NCI-H510A treated with DMSO at 0.1 percent for 48 hours (cell line): ENCODE measurements at places on chromosomes 3 and 15.

DNA sequence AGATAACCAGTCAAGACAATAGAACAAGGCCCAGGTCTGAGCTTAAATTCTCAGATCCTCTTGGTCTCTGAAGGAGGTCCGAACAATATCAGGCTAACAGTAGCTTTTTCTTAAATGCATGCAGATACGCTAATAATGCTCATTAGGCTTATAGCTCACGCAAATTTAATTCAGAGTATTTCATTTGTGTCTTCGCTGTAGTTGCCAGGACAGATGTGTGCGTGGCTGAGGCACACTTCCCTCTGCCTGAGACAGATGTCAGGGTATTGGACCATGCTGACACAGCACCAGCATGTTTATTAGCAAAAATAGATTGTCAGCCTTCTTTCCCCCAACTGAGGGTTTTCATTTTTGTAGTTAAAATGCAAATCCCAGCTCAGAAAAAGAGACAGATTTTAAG lies 102.9 kb upstream of the BFSP2 start:
- no peak for DNase-seq

- DNase-seq: no peak
Measured at GRCh38 chr3:111700054-111700453, 104.9 kb upstream of the ZBED2 start.

DNA sequence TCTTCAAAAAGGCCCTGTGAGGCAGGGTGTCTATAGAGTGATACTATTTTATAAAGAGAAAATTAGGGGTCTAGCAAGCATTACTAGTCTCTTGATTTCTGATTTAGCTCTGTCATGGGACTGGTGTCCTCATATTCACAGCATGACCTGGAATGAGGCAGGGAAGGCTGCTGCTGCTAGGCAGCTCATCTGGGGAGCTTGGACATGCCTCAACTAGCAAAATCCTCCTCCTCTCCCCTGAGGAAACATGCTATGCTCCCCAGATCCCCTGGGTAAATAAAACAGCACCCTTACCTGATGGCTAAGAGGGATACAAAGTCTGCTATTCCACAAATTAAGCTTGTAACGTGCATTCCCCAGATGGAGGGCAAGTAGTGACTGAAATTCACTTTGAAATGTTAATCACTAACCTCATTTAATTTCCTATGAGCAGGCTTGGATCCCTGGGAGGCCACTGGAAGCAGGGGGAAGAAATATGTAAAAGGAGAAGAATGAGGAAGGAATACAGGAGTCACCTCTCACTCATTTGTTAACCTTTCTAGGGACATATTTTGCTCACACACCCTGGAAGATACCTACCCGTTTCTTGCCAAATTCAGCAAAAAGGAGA lies 709.4 kb downstream of the SQOR start:
- no peak for DNase-seq

DNA sequence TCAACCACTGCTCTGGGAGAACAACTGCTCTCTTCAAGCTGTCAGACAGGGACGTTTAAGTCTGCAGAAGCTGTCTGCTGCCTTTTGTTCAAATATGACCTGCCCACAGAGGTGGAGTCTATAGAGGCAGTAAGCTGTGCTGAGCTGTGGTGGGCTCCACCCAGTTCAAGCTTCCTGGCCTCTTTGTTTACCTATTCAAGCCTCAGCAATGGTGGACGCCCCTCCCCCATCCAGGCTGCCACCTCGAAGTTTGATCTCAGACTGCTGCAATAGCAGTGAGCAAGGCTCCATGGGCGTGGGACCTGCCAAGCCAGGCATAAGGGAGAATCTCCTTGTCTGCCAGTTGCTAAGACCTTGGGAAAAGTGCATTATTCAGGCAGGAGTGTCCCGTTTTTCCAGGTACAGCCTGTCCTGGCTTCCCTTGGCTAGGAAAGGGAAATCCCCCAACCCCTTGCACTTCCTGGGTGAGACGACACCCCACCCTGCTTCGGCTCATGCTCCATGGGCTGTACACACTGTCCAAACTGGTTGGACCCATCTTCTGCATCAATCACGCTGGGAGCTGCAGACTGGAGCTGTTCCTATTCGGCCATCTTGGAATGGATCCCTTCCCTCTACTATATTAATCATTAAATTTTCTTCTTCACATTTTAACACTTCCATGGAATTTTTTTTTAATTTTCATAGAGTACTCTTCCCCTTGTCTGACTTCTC lies 167.0 kb upstream of the UBE2E2 start:
- DNase-seq: no peak

DNA sequence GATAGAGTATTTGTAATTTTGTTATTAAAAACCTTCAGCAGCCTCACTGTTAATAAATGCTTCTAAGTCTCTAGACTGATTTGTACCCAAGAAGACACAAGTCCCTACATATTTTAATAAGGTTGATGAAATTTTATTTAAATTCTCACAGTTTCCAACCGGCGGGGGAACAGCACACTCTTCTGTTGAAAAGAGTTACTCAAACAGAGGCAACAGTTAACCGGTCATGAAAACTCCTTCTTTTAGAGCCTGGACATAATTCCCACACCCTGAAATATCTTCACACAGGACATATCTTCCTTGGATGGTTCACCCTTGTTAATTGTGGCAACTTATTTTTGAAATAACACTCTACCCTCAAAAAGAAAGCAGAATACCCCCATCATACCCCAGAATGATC lies 278.8 kb downstream of the FOXP1 start:
- DNase-seq: peak; percentile 23

GRCh38 chr3:182597621-182598041 lies 195.7 kb upstream of the ATP11B start:
- DNase-seq: no peak

DNA sequence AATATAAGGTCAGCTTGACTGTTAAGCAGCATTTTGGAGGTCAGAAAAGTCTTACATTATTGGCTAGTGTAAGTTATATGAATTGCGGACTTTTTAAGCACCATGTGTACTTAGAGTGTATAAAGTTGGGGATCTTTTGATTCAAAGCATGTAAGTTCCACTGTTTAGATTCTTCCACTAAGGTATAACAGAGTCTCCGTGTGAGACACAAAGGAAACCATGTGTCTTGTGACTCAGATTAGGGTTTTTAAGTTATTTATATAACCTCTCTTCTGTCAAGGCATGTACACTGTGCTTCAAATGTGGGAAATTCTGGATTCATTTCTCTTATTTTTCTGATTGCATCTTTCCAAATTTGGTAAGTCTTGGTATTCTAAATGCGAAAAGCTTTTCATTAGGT lies 143.5 kb upstream of the SOX2 start:
- DNase-seq: no peak

DNA sequence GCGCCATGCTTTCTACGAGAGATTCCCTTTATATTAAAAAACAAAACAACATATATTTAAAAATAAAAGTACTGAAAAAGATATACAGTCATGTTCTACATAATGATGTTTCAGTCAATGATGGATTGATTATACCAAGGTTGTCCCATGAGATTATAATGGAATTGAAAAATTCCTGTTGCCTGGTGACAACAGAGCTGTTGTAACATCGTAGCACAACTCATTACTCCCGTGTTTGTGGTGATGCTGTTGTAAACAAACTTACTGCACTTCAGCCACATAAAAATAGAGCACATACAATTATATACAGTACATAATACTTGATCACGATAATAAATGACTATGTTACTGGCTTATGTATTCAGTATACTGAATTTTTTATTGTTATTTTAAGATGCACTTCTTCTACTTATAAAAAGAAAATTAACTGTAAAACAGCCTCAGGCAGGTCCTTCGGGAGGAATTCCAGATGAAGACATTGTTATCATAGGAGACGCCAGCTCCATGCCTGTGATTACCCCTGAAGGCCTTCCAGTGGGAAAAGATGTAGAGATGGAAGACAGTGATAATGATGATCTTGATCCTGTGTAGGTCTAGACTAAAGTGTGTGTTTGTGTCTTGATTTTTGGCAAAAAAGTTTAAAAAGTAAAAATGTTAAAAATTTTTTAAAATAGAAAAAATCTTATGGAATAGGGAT lies 11.7 kb downstream of the CCR1 start:
- no peak for DNase-seq

GRCh38 chr3:107796791-107797190 lies 274.0 kb downstream of the BBX start:
- no peak for DNase-seq

DNA sequence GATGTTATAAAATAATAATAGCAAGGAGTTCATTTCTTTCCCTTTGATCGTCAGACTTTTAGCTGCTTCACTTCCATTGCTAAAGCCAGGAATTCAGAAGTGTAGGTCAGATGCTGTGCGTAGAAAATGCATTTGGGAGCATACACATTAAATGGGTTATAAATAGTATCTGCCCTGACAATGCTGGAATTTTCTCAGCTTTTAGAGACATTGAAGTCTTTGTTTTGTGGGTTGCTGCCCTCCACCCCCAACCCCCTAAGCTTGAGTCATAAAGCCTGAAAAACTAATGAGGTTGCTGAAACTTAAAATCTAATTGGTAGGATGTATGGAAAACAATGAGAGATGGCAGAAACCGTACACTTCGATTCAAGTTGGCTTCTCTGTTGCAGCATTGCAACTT lies 81.9 kb downstream of the MITF start:
- DNase-seq: no peak

DNA sequence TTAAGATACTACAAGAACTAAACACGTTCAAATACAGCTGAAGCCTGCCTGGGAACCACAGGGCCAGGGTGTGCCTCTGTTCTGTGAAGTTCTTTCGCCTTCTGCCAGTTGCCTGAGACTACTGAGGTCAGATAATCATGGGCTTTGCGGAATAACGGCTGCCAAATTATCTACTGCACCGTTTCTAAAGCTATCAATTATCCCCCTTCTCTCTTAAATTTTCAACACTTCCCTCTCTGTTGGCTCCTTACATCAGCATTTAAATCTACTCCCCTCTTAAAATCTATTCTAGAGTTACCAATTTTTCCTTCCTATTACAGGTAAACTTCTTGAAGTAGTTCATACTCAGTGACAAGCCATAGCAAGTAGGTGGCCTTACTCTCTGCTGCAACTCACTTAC lies 6.2 kb upstream of the NEO1 start:
- DNase-seq: no peak

DNA sequence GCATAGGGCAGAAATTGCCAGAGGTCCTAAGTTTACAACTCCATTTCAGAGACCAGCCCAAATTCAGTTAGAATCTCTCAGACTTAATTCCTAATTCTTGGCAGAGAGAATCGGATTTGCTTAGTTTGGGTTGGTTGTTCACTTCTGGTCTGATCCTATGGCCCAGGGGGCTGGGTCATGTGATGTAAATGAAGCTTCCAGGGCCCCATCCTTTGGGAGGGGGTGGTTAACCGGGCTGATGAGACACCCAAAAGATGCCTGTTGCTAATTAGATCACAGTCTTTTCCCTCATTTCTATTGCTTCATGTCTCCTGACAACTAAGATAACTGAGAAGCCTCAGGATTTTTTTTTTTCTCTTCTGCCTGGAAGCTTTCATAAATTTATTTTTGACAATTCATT lies 11.1 kb upstream of the ZNF620 start:
- no peak for DNase-seq

DNA sequence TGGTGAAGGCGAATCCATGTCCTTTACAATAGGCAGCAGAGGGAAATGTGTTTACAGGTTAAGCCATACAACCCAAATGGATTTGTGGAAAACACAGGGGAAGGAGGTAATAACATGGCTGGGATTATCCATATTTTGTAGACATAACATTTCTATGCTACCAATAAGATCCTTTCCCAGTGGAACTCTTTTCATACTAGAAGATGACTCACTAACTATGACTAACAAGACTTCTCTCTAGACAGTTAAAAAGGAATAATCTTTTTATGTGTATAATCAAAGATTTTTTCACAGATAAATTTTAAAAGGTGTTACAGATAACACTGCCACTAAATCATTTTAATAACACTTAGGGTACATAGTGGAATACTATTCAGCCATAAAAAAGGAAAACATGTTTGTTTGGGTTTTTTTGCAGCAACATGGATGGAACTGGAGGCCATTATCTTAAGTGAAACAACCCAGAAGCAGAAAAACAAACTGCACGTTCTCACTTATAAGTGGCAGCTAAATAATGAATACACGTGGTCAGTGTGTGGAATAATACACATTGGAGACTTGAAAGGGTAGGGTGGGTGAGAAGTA lies 39.6 kb downstream of the VPS13C start:
- no peak for DNase-seq

DNA sequence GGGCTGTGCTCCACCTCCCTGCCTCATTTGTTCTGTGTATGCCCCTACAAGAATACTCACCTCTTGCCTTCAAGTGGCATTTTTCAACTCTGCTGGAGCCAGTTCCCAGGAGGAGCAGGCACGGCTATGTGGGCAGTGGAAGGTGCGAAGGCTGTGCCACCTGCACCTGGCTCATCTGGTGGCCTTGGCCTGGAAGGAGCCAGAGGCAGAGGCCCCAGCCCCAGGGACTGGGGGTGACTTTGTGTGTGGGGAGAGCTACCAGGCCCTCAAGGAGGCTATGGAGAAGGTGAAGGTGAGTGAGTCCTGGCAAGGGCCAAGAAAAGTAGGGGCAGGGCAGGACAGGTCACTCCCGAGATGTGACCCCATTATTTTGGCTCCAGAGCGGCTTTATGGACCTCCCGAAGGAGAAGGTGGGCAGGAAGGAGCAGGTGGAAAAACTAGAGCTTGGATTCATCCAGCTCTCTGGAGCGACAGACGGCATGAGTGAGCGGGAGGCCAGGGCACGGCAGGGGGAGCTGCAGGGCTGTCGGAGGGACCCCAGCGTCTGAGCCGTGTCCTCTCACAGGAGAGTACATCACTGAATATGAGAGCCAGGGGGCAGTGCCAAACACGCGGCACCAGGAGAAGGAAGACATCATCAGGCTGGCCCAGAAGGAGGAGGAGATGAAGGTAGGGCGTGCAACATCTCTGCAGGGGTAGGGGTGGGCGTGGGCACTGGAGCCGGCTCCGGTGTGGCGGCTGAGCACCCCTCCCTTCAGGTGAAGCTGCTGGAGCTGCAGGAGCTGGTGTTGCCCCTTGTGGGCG lies 57.3 kb upstream of the UBE2Q2 start:
- DNase-seq: no peak

DNA sequence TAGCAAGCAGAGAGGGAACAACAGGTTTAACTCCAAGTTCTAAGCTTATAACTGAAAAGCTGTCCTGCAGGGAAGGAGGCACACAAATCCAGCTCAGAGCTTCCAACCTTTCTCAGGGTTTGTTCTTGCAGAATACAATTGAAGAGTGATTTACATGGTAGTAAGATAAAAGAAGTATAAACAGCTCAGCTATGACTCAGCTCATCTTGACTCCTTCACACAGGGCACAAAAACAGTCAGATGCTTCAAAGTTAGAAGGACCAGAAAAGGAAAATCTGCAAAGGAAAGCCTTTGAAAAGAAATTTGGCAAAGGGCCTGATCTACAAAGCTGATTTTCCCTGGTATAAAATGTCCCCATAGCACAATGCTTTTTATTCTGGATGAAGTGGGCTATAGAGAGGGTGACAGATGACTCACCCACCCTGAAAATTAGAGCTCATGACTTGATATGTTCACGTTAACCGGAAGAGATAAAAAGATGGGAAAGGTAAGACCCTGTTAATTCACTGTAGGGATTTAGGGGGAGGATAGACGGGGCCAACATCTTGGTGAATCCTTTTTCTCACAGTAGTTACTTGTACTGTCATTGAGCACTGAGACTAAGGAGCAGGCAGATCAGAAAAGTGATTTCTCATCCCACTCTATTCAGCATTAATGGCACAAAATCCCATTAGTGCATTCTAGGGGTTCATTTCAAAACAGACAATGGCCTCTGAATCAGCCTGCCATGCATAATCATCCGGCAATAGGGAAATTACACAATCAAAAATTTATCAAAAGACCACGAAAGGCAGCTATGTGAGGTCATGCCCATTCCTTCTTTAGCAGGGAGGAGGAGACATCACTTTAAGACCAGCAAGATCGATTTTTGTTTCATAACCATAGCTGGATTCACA lies 143.5 kb downstream of the GAP43 start:
- no peak for DNase-seq
